Stimulated activated CD4-positive, alpha-beta T cell treated with anti-CD3 and anti-CD28 coated beads, Interleukin-12 subunit alpha, Interleukin-12 subunit beta, amount 100 ng/mL, for 48 hours (primary cell): ENCODE measurements at places on chromosomes 3 and 15.

- DNase-seq: no peak
These were observed 17.9 kb upstream of the CDCP1 start for GRCh38 chr3:45164056-45164455.

- DNase-seq: no peak
These were observed 979.0 kb downstream of the TUSC7 start for GRCh38 chr3:117688583-117688982.

DNA sequence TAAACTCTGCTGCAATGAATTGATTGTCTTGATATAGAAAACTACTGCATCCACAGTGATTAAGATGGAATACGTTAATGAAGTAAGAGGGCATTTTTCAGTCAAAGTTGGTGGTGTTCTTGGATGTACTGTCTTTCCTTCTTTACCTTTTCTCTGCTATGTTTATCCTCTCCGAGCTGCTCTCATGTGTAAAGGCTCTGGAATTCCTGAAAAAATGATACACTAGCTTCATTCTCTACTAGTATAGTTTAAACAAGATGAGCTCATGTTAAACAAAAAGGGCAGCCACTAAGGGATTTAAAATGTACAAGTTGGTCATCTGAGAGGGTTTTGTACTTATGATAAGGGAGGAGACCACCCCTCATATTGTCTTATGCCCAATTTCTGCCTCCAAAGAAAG, 504.6 kb upstream of the NECTIN3 start:
- DNase-seq: no peak

GRCh38 chr3:105853801-105854432, 14.9 kb downstream of the CBLB start:
- DNase-seq: no peak

DNA sequence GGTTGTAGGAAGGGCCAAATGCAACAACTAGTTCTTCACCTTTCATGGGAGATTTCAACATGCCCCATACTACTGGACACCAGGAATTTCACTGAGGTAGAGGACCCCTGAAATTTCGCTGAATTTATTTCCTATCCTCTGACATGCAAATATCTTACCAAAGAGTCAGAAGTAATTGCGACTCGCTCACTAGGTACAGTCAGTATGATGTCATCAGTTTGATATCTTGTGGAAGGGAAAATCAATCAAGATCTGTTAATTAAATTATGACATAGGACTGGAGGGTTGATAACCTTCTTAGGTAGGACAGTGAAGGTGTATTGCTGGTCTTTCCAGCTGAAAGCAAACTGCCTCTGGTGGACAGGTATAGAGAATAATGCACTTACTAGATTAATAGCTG, 74.9 kb upstream of the TNIK start:
- DNase-seq: no peak

DNA sequence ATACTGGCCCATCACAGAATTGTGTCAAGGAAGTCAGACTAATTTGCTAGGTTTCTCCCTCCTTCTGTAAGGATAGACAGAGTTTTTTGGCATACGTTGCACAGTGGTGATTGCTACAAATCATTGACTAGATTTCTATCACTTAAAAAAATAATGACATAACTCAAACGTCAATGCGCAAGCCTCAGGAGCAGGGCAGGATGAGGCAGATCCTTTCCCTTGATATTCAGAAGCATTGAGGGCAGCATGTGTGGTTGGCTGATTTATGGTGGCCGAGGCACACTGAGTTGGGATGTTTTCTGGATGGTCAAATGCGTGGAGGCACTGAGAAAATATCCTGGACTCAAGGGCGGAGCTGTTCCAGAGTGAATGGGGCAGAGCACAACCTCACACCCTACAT, 14.4 kb downstream of the THSD4 start:
- no peak for DNase-seq

- DNase-seq: no peak
These were observed 397.3 kb upstream of the RASGRP1 start for GRCh38 chr15:38961931-38962330.
